ENCODE measurements at places on chromosomes 7 and 10.

GRCh38 chr7:68622500-68622899 is 975.8 kb upstream of the AUTS2 start:
- no peak for DNase-seq

DNA sequence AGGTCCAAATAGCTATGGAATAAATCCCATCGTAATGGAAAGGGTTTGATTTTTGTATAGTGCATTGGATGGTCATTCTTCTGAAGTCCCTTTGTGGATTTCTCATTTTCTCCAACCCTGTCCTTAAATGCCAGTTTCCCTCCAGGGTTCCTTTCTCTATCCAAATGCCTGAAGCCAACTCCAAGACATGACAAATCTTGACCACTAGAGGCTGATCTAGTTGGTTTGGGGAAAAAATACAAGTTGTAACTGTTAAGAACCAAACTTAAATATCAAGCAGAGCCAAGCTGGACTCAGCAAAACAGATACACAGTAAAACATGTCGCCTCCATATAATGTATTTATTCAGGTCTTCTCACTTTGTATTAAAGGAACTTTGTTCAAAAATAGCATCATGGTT is 28.7 kb downstream of the FRMD4A start:
- no peak for DNase-seq

DNA sequence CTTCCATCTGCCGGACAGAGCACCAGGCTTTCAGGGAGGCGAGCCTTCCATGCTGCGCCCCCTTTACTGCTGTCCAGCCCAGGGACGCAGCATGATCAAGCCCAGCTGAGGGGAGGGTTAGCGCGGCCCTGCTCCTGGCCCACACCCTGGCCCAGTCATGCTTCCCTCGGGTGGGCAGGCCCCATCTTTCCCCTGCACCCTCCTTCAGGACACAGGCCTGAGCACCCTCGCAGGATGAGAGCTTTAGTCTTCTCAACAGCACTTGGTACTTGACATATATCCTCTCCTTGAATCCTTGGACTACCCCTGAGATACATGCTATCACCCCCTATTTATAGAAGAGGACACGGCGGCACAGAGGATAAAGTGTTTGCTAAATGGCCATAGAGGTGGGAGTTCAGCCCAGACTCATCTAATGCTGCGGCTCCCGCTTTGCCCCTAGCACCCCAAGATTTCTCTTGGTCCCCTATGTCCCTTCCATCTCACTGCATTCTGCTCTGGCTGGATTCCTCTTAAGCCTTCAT is 32.7 kb upstream of the FRAT2 start:
- DNase-seq: no peak

DNA sequence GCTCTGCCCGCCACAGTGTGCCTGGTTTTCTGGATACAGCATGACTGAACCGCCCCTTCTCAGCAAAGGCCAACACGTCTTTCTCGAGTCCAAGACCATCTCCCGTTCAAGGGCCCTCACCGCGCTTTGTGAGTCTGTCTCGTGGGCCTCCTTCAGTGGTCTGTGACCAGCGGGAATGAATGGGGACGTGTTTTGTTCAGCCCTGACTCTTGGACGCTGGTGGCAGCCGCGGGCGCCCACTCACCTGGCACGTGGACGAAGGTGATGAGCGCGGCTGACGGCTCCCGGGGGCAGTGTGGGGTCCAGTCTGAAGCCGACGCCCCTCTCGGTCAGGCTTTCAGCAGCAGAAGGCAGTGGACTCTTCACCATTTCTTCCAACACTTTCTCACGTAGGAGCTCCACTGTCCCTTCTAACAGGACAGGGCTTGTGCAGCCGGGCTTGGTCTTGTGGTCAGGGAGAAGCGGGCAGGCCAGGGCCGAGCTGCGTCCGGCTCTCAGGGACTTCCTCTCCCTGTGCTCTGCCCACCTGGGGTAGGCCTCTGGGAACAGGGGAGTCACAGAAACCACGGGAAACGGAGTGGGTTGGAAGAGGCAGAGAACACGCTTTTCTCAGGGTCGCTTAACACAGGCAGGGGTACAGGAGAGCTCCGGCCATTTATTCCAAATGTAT is 30.4 kb downstream of the AMZ1 start:
- no peak for DNase-seq

DNA sequence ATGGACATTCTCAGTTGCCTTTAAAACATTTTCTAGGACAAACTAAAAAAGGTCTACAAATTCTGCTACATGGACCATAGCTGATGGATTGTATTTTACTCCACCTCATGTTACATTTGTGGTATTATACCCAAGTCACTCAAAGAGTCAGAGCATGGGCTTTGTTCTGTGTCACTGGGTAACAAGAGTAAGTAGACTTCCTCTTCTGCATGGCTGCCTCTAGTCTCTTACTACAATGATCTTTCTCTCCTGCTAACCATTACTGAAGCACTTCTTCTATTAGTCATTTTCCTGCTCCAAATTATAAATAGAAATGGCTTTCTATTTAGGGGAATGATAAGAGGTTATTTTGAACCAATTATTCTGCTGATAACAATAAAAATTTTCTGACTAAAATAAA is 727.4 kb upstream of the NRP1 start:
- no peak for DNase-seq

DNA sequence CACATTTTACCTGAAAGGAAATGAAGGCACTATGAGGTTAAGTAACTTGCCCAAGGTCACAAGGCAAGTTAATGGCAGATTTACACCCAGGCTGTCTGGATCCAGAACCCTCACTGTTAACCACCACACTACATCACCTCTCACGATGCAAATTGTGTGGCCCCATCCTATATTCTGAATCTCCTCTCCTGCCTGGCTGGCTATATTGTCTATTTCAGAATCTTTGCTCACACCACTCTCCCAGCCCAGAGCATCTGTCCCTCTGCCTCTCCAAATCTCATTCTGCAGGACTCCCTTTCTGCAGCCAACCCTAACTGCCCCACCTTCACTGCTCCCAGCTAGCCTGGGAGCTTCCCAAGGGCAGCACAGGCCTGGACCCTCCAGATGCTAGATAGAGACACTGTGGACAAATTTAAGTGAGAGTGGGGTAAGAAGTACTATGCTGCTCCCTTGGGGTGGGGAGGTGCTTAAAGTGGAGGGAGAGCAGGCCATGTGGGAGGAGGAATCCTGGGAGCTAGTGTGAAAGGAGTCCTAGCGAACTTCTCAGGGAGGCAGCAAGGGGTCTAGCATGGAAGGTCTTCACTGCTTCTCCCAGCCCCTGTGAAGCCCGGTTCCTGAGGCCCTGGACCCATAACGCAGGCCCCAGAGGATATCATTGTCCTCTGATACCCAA is 786 bp downstream of the CUEDC2 start:
- DNase-seq: no peak

DNA sequence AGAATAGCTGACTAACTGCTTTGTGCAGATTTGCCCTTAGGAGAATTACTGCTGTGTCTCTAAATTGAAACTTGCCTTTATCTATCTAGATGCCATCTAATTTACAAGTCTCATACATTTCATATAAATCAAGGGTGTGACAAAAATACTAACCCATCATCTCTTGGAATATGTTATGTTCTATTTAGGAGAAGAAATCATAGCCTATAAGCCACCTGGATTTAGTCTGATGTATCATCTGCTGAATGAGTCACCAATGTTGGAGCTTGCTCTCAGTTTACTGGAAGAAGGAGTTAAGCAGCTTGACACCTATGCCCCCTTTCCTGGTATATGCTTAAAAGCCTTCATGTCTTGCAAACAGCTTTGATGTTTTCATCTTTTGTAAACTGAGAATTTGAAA is 43.5 kb downstream of the NUP205 start:
- no peak for DNase-seq

DNA sequence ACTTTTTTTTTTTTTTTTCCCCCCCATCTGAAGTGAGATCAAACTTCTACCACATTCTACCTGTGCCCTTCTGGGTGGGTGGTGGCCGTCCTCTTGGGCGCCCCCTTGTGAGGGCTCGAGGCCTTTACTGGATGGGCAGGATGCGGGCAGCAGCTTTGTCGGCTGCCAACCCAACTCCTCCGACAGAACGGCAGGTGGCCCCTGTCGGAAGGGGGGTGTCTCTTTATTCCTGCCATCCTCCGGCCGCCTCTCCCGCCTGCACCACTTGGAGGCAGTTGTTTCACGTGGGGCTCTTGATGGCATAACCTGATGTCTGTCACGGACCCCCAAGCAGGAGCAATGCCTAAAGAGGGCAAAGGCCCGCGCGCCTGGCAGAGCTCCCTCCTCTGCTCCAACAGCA is 31.0 kb downstream of the AMZ1 start:
- peak; percentile 77 for DNase-seq

DNA sequence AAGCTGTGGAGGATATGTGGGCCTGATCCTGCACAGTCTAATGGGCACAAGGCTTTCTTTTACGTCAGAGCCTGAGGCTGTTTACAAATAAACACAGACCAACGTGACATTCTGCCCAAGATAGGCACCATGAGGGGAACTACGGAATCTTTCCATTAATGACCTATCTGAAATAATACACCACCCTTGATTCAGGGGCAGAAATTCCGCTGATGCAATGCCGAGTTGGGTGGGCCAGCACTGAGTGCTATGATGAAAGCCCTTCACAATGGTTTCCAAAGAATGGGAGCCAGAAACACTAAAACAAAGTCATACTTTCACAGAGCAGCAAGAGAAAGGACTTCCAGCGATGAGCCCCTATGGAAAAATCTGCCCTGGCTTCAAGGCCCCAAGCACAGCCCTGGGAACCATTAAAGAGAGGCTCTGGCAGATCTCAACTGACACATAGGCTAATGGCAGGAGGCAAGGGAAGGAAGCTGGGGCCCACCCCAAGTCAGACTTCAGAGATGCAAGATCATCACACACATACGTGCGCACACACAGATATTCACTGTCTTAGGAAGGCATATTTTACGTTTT is 72.2 kb upstream of the DLX6 start:
- DNase-seq: no peak

DNA sequence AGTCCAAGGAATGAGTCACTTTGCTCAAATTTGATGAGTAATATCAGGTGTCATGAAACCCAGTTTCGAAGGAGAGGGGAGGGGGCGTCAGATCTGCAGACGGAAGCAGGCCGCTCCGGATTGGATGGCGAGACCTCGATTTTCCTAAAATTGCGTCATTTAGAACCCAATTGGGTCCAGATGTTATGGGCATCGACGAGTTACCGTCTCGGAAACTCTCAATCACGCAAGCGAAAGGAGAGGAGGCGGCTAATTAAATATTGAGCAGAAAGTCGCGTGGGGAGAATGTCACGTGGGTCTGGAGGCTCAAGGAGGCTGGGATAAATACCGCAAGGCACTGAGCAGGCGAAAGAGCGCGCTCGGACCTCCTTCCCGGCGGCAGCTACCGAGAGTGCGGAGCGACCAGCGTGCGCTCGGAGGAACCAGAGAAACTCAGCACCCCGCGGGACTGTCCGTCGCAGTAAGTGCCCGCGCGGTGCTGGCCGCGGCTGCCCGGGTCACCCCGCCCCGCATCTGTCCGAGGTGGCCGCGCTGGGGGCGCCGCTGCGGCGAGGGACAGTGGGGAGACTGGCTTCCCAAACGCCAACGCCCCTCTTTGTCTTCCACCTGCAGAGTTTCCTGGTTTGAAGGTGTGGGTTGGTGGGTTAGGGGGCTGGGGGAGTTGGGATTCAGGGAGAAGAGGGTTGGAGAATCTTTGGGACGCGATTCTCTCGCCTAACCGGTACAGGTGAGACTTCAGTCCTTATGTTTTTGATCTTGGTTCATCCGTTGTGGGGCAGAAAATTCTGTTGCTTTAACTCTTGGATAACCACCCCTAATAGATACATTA is at the start of gene TAC1:
TAC1 (plus strand) TSS at position 351 of the 829 bp plus-strand sequence. CDS start 527 bp downstream, outside the sequence.
- peak; percentile 4 for DNase-seq

DNA sequence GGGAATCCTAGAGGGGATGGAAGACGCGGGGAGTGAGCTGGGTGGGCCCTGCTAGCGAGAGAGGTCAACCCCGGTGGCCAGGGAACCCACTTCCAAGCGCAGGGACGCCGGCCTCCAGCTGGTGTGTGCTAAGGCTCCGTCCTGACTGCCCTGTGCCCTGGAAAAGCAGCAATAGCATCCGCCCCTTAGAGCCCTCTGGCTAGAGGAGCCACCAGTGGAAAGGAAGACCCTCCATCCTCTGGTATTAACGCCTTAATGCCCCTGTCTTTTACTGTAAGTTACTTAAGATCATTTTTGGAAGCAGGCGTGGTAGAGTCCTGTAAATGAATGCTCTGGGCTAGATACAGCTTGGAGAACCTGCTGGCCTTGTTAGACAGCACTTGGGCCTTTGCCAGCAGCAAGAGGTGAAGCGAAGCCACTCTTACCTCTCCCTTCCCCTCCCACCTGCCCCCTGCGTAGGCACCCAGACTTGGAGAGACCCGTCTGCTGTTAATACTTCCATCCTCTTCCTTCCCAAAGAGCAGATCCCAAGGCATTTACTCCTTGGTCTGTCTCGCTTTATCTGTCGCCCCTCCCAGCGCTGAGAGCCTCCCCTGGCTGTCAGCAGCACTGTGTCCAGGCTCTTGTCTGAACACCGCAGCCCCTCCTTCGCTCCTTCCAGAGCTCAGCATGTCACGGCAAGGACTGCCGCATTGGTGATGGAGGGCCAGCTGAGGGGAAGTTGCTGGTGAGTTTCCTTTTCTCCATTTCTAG is 4.6 kb downstream of the REPIN1 start:
- no peak for DNase-seq

GRCh38 chr7:144137501-144137900 is 14.5 kb downstream of the OR2A14 start:
- DNase-seq: no peak

DNA sequence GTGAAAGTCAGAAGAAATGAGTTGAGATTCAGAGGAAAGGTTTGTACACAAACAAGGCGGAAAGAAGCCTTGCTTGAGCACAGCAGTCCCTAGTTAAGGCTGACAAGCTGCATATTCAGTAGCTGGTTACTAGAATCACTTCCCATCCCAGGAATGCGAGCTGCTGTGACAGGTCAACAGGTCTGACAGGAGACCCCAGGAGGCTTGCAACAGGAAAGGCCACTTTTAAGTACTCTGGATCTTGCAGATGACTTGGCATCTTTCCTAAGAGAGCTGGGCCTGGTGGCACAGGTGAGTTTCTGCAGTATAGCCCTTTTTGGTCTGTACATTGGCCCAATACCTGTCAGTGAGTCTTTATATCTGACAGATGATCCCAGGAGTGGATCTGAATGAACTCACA is 35.7 kb upstream of the UNC5B start:
- DNase-seq: no peak

DNA sequence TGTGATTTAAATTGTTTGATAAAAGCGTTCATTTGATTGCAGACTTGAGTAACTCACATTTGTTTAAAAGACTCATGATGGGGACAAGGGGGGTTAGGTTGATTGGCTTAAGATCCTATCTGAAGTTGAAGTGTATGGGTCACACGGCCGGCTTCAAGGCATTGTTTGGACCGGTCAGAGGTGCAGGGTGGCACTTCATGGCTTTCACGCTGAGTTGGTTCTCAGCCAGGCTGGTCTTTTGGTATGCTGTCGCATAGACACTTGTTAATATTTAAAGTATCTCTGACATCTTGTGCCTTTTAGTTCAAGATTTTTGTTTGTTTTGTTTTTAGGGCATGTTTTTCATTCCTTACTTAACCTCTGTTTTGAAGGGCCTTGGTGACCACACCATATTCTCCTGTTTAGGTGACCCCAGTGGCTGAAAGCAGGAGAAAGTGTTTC is 58.1 kb downstream of the CCNY start:
- DNase-seq: no peak

DNA sequence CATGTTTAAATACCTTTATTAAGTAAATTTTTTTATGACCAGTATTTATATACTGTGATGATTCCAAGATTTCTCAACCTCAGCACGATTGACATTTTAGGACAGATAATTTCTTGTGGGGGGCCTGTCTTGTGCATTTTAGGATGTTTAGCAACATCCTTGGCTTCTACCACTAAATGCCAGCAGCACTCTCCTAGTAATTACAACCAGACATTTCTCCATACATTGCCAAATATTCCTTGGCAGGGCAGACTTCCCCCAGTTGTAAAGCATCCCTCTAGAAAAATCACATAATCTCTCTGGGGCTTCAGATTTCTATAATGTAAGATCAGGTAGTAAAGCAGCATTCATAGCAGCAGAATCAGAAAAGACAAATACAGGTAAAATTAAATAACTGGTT is 7.8 kb upstream of the LIPM start:
- no peak for DNase-seq

All from stimulated activated CD4-positive, alpha-beta T cell treated with anti-CD3 and anti-CD28 coated beads, Interleukin-2, amount 100 ng/mL, for 24 hours (primary cell).